ENCODE measurements at places on chromosomes 3 and 15. TPM values are rescaled to one million over a fixed set of nuclear protein-coding genes. Genes with fewer than 3 reads are reported as not detected.

The PPM1L gene
- total RNA-seq = 5.8 TPM

The PIAS1 gene
- total RNA-seq = 53.3 TPM

The FHIT gene
- total RNA-seq = 41.2 TPM

The FAM3D gene
- total RNA-seq = not detected

The CFAP91 gene
- not detected for total RNA-seq

All from activated CD4-positive, alpha-beta T cell treated with anti-CD3 and anti-CD28 coated beads, Interleukin-2, amount 10 ng/mL, durations not matched to agents 7 days and 5 days (primary cell).